Bronchial smooth muscle cell (primary cell): ENCODE measurements at places on chromosomes 6 and 20. TPM values are rescaled to one million over a fixed set of nuclear protein-coding genes. Genes with fewer than 3 reads are reported as not detected.

DEFB124 gene
- total RNA-seq = not detected in 2 replicates

MRAP2 gene
- 0.47 TPM in 1 of 2 replicates, not detected in the other for total RNA-seq

TREM1 gene
- total RNA-seq = 0.16 TPM in 1 of 2 replicates, not detected in the other

RAMACL gene
- 0.43 and 0.95 TPM in 2 replicates for total RNA-seq

GNL1 gene
- total RNA-seq = 77.4 and 79.3 TPM in 2 replicates

CDH4 gene
- 0.32 TPM in 1 of 2 replicates, not detected in the other for total RNA-seq

KCNK16 gene
- not detected in 2 replicates for total RNA-seq

RHAG gene
- under 0.01 TPM in 1 of 2 replicates, not detected in the other for total RNA-seq

MYT1 gene
- not detected in 2 replicates for total RNA-seq

ARG1 gene
- not detected in 2 replicates for total RNA-seq

COL10A1 gene
- 0.16 TPM in 1 of 2 replicates, not detected in the other for total RNA-seq

PPIL6 gene
- total RNA-seq = 1.4 and 3.5 TPM in 2 replicates

SEMG1 gene
- total RNA-seq = not detected in 2 replicates

ADAM33 gene
- total RNA-seq = 47.8 and 68.8 TPM in 2 replicates

GABRR1 gene
- total RNA-seq = not detected in 2 replicates

DEF6 gene
- total RNA-seq = 1.5 and 4.4 TPM in 2 replicates

PRSS16 gene
- total RNA-seq = not detected in 2 replicates

CLPSL1 gene
- not detected in 2 replicates for total RNA-seq

PPIL1 gene
- 9.5 and 17.3 TPM in 2 replicates for total RNA-seq

LPA gene
- total RNA-seq = not detected in 2 replicates

PHACTR1 gene
- under 0.01 and 0.34 TPM in 2 replicates for total RNA-seq

CFAP206 gene
- 0.16 and 0.34 TPM in 2 replicates for total RNA-seq

CTCFL gene
- total RNA-seq = not detected in 2 replicates

GHRH gene
- total RNA-seq = not detected in 2 replicates

SLPI gene
- total RNA-seq = 1.1 and 2.8 TPM in 2 replicates

HLA-DRA gene
- total RNA-seq = 0.17 and 0.95 TPM in 2 replicates

ITPA gene
- total RNA-seq = 11.2 and 32.5 TPM in 2 replicates

MYLIP gene
- 14.5 and 33.2 TPM in 2 replicates for total RNA-seq

TSBP1 gene
- not detected in 2 replicates for total RNA-seq

TP53INP2 gene
- total RNA-seq = 2.0 and 3.6 TPM in 2 replicates

NNAT gene
- 0.26 and 0.47 TPM in 2 replicates for total RNA-seq

PAK5 gene
- not detected in 2 replicates for total RNA-seq

KCNK15 gene
- 0.09 and 0.47 TPM in 2 replicates for total RNA-seq

SIRPA gene
- 6.6 and 8.2 TPM in 2 replicates for total RNA-seq

ULBP2 gene
- 1.9 and 2.9 TPM in 2 replicates for total RNA-seq

SOBP gene
- total RNA-seq = 3.9 and 6.3 TPM in 2 replicates

ASXL1 gene
- total RNA-seq = 26.5 and 29.3 TPM in 2 replicates
